ENCODE measurements at places on chromosomes 2 and 18.

DNA sequence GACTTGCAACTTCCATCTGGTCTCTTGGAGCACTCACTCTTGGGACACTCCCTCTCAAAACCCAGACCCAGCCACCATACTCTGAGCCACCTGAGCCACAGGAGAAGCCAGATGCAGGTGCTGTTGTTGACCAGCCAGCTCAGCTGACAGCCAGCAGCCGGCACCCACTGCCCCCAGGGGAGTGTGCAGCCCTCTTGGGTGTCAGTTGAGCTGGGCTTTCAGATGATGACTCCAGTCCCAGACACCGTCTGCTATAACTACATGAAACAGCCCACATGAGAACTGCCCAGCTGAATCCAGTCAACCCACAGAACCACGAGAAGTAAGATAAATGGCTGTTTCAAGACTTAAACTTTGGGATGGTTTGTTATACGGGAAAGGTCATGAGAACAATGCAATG, 10.7 kb upstream of the IGFBP2 start:
- H3K4me3 ChIP-seq: no peak overlapping the region
- no peak for DNase-seq
- no peak overlapping the region for H3K27ac ChIP-seq
- no peaks in the 10 kb centered on the region for H3K36me3 ChIP-seq
- no peaks in the 10 kb centered on the region for H3K27me3 ChIP-seq
- peaks cover 27% of the 10 kb centered on the region for H3K4me1 ChIP-seq

DNA sequence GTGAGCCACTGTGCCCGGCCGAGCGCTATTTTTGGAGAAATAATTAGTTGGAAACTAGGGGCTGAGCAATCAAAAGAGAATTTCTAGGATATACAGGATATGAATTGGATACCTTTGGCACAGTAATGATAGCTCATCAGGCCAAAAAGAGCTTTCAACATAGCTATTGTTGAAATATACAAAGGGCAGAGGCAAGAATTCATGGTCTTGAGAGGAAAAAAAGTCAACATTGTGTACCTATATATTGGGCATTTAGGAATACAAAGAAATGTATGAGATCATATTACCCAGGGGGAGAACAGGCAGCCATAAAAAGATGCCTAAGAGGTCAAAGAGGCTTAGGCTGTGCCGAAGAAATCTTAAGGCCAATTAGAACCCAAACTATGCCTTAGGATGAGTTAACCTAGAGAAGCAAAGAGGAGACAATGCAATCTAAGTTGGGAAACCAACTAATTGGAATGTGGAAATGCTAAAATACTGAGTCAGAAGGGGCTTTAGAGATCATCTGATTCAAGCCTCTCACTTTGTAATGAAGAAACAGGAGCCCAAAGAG, 99.0 kb downstream of the RBBP8 start:
- H3K4me1 ChIP-seq: peaks cover 17% of the 10 kb centered on the region
- H3K27ac ChIP-seq: peak overlapping the region; percentile 23
- peak; percentile 52 for DNase-seq

GRCh38 chr2:126970583-126970982, 71.9 kb downstream of the TEX51 start:
- no peak overlapping the region for H3K27ac ChIP-seq
- no peak overlapping the region for H3K4me3 ChIP-seq
- H3K36me3 ChIP-seq: no peaks in the 10 kb centered on the region
- peaks cover 71% of the 10 kb centered on the region for H3K27me3 ChIP-seq

DNA sequence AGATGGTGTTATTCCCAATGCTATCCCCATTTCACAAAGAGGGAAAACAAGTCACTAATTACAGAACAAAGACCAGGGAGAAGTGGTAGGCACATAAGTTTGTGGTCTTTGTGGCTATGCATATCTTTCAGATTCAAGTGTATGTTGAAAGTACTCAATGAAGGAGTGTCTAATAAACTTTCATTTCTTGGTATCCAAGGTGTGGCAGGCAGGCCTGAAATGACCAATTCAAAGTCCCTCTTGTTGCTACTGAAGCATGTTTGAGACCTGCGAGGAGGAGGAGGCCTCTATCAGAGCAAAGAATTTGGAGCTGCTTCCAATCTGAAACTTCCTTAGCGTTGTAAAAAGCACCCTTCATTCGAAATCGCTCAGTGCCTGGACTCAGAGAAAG, 60.9 kb upstream of the KLF7 start:
- no peaks in the 10 kb centered on the region for H3K27me3 ChIP-seq
- H3K36me3 ChIP-seq: no peaks in the 10 kb centered on the region
- no peak for DNase-seq
- H3K27ac ChIP-seq: no peak overlapping the region
- peaks cover 13% of the 10 kb centered on the region for H3K4me1 ChIP-seq
- H3K4me3 ChIP-seq: no peak overlapping the region

GRCh38 chr18:24862201-24862816, 401.9 kb downstream of the HRH4 start:
- DNase-seq: no peak
- no peak overlapping the region for H3K4me3 ChIP-seq
- H3K27me3 ChIP-seq: peaks cover 56% of the 10 kb centered on the region
- H3K4me1 ChIP-seq: no peaks in the 10 kb centered on the region
- no peak overlapping the region for H3K27ac ChIP-seq

- H3K27me3 ChIP-seq: no peaks in the 10 kb centered on the region
- H3K36me3 ChIP-seq: no peaks in the 10 kb centered on the region
- H3K27ac ChIP-seq: no peak overlapping the region
- DNase-seq: no peak
- no peak overlapping the region for H3K4me3 ChIP-seq
Observed at GRCh38 chr2:232273903-232274643, 104.5 kb upstream of the ALPP start.

GRCh38 chr2:212223696-212224095, 314.9 kb downstream of the ERBB4 start:
- H3K36me3 ChIP-seq: no peaks in the 10 kb centered on the region
- no peak for DNase-seq
- H3K4me3 ChIP-seq: no peak overlapping the region
- no peak overlapping the region for H3K27ac ChIP-seq
- no peaks in the 10 kb centered on the region for H3K4me1 ChIP-seq

DNA sequence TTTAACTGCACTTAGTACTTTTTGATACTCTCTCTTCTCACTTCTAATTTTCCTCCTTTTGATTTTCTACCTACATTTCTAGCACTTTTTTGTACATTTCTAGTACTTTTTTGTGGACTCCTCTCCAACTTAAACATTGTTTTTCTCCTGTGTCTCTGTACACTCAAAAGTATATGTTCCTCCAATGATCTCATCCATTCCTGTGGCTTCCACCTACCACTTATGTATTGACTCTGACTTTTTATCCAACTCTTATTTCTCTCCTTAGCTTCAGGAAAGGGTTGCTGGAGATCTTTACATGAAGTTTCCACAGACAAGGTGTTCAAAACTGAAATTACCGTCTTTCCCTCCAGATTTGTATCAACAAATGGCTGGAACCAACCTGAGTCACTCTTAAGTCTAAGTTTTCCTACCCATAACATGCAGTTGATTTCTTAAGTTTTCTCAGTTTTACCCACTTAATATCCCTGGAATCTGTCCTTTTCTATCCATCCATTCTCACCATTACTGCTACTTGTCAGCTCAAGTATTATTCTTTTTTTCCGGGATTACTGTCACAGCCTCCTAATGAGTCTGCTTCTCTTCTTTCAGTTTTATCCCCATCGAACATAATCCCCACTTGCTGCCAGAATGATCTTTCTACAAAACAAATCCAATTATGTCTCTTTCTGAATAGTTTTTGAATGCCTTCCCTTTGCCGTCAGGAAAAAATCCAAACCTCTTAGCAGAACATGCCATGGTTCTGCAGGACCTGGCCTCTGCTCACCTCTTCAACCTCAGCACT, 22.6 kb upstream of the PELI1 start:
- no peaks in the 10 kb centered on the region for H3K27me3 ChIP-seq
- H3K27ac ChIP-seq: no peak overlapping the region
- H3K4me3 ChIP-seq: no peak overlapping the region
- no peaks in the 10 kb centered on the region for H3K4me1 ChIP-seq
- H3K36me3 ChIP-seq: no peaks in the 10 kb centered on the region

DNA sequence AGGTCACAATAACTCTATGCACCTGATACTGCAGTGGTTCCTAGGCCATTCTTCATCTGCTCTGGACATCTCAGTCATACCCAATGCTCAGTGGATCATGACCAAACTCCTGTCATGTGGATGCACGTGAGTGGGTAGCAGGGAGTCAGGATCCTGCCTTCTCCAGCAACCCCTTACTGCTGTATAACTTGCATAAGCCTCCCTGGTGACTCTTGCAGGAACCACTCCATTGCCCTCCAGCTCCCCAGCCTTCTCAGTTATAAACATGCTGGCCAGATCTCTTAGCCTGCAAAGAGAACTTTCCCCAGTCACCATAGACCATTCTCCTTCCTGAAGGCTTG, 98.6 kb upstream of the ZNF397 start:
- no peak overlapping the region for H3K27ac ChIP-seq
- H3K4me1 ChIP-seq: no peaks in the 10 kb centered on the region
- no peaks in the 10 kb centered on the region for H3K36me3 ChIP-seq
- H3K27me3 ChIP-seq: no peaks in the 10 kb centered on the region
- no peak for DNase-seq

All from PC-3 (cell line).